ENCODE measurements at places on chromosomes 11 and 22.

DNA sequence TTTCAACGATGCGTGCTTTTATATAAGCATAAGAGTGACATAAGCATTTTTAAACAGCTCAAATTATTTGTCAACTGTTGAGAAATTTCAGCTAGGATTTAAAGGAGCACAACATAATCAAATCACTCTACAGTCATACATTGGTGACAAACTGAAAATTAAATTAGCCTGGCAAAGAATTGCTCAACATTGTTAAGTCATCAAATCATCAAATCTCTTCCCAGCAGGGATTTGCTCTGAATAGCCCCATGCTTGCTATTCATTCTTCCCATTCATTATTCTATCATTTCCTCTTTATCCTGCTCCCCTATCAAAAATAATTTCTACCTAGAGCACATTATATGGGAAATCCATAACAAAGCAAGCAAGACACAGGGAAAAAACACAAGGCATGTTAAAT is 198.7 kb upstream of the LUZP2 start:
- no peak for DNase-seq

- no peak for DNase-seq
These were observed 8.2 kb upstream of the ASCC2 start for GRCh38 chr22:29846290-29846689.

GRCh38 chr11:74839971-74840370 is 91.3 kb downstream of the RNF169 start:
- no peak for DNase-seq

GRCh38 chr11:122747351-122747781 is 90.9 kb upstream of the CRTAM start:
- no peak for DNase-seq

DNA sequence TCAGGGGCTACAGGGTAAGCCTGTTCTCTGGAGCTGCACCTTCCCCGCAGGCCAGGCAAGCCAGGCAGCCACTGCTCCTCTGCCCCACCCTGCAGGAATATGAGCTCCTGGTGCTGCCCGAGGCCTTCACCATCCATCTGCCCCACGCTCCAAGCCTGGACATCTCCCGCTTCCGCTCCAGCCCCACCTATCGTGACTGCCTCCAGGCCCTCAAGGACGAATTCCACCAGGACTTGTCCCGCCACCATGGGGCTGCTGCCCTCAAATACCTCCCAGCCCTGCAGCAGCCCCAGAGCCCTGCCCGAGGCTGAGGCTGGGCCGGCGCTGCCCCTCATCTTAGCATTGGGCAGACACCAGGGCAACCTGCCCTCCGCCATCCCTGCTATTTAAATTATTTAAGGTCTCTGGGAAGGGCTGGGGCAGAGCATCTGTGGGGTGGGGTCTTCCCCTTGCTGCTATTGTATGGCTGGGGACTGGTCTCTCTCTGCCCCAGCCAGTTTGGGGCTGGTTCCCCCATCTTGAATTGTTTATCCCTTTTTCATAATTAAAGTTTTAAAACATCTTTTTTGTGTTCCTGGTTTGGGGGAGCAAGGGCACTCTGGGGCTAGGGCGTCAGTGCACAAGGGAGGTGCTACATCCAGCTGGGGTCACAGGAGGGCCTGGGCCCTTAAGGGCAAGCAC is 6.2 kb downstream of the LARGE2 start:
- DNase-seq = no peak

- no peak for DNase-seq
These were observed 17.3 kb upstream of the HORMAD2 start for GRCh38 chr22:30062950-30063349.

DNA sequence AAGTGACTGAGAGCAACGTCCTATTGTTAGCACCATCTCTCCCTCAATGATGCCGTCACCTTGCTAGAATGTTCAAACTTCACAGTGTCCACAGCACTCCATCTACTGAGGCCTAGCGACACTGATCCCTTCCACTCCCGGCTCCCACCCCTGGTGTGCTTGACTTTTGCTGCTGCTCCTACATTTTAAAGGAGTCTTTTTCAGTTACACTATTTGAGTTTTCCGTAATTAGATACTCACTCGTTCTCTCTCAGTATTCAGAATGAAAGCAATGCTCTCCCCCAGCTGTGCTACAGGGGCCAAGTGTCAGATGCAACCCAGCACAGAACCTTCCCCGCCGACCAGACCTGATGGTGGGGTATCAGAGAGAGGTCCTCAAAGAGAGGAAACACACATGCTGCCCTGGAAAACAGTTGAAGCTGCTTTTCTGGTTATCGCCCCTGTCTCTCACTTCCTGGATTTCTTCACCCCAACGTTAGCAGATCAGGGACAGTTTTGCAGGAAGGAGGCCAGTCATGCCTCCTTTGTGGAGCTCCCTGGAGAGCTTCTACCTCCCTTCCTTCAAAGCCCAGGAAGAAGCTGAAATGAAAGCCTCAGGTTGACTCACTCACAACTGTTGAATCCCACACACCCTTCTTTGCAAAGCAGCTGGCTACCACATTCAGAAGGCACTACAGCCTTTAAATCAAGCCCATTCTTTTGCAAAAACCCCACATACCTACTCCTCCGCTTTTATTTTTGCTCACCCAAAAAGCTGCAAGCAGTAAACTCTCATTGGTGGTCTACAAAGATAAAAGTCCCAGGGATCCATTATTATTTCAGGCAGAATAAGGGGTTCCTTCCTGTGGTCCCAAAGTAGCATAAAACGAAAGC is 23.5 kb downstream of the LARGE1 start:
- no peak for DNase-seq

- no peak for DNase-seq
These were observed 405.6 kb downstream of the LRRC4C start for GRCh38 chr11:41053894-41054293.

DNA sequence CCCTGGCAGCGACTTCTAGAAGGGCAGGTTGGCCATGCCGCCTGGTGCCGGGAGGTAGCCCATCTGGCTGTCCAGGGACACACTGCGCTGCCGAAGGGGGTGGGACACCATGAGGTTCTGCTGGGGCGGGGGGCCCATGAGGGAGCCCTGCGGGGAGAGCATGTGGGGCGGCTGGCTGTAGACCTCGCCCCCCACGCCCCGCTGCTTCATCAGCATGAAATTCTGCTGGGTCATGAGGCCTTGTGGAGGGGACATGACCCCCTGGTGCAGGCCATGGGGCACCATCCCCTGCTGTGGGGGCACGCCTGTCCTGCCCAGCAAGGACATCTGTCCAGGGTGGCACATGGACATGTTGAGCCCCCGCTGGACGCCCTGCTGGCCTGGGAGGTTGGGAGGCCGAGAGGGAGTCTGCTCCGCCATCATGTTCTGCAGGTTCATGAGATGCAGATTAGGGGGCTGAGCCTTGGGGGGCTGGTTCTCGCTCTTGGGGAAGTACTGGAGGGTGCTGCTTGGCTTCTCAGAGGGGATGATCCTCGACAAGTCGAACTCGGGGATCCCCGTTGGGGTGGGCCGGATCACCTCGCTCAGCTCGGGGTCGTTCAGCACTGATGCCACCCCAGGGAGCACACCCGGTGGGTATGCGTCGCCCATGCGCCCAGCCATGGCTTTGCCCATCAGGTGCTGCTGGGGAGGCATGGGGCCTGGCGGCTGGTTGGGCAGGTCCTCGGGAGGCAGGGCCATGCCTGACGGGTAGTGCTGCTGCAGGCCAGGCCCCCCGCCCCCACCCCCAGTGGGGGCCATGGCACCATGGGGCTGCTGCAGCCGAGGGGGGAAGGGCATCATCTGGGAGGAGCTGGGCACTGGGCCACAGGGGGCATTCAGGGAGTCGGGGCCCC is 15.0 kb downstream of the CXCR5 start:
- no peak for DNase-seq

DNA sequence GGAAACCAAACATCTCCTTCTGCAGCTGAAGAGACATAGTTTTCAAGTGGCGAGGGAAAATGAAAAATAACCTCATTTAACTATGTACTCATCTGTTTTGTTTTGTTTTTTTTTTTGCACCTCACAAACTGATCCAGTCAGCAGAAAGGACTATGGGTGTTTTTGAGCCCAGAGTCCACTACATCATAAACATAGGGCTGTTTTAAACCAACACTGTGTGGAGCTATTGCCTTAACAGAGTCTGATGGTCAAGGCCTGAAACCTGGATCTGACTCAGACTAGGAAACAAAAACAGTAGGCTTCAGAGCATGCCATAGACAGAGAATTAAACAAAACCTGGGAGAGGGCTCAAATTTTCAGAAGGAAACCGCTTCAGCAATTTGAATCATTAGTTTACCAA is 99.3 kb upstream of the FSHB start:
- no peak for DNase-seq

DNA sequence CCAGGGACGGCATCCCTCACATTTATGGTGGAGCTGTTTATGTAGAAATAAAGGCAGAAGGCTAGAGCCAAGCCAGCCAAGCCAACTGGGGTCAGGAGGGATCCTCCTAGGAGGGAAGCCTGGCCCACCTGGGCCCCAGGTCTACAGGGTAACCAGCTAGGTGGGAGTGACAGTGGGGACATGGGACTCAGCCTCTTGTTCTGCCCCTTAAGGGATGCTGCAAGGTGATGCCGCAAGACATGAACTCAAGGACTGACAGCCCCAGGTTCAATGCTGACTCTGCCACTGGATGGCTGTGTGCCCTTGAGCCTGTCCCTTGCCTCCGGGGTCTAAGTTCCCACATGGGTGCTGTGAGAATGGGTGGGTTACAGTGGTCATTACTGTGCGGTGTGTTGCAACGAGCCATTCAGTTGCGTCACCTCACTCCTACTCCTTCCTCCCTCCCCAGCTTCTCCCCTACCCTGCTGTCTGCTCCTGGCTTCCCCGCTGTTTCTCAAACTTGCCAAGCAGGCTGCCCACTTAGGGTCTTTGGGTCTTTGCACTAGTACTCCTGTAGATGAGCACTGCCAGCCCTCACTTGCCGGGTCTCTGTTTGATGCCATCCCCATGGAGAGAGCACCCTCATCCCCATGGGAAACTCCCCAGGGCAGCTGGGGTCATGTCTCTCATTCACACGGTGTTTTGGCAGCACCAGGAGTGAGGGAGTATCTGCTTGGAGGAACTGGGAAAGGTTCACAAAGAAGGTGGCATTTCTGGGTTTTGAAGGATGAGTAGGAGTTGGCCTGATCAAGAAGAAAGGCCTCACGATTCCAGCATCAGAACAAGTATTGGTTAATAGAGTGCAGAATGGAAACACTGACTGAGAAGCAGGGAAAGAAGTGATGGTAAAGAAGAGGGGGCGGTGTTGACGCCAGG is 43.0 kb upstream of the RTL6 start:
- no peak for DNase-seq

DNA sequence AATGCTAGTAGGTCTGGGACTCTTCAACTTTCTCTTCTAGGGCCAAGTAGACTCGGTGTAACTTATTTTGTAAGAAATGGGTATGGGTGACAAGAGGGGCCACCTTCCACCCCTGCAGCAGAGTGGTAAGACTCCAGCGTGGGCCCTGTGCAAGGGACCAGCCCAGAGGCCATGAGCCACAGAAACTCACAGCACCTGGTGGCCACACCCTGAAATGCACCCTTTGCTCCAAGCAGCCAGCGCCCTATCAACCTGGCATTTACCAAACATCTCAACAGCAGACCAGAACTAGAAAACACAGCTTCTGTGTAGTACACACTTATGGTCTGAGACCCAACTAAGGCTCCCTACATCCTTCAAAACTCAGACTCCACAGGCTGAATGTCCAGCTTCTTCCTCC is 5.7 kb downstream of the CDCA5 start:
- DNase-seq = no peak

DNA sequence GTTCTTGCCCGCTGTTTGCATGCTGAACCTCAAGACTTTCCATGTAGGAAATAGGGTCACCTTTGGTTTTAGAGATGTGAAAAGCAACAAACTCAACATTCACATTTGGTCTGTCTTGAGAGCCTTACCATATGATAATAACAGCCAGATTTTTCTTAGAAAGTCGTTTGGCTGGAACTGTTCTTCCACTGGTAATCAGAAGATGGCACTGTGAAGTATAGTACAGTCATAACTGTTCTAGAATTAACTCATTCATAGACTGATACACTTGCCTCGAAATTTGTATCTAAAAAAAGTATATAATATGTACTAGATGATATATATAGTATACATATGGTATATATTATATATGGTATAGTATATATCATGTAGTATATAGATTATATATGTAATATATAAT is 12.3 kb downstream of the LUZP2 start:
- no peak for DNase-seq

GRCh38 chr22:24443668-24444067 is 16.3 kb downstream of the ADORA2A start:
- no peak for DNase-seq

DNA sequence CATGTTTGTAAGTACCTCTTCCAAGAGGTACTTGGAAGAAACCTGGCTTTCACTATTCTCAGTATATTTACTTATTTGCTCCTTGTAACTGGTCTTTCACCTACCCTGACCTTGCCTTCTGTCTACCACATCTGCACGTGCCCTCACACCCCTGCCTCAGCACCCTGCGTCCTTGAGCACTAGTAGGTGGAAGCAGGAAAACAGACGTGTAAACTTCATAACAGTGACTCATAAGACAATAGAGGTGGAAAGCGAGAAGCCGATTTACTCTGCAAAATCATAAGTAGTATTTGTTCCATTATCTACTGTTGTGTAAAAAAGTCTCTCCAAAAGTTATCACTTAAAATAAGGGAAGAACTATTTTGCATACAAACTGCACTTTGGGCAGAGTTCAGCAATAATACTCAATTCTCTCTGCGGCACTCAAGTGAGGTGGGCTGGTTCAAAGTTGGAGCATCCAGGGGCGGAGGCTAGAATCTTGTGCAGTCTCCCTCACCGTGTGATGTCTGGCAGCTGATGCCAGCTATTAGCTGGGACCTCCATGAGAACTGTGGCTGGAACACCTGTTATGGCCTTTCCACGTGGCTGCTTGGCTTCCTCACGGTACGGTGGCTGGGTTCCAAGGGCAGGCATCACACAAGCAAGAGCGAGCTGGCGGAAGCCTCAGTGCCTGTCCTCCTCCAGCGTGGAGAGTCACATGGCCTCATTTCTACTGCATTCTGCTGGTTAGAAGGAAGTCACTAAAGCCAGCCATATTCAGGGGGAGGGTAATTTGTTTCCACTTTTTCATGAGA is 30.4 kb downstream of the PACS1 start:
- DNase-seq = no peak

- DNase-seq = no peak
These were observed 33.4 kb downstream of the MN1 start for GRCh38 chr22:27768027-27768653.

DNA sequence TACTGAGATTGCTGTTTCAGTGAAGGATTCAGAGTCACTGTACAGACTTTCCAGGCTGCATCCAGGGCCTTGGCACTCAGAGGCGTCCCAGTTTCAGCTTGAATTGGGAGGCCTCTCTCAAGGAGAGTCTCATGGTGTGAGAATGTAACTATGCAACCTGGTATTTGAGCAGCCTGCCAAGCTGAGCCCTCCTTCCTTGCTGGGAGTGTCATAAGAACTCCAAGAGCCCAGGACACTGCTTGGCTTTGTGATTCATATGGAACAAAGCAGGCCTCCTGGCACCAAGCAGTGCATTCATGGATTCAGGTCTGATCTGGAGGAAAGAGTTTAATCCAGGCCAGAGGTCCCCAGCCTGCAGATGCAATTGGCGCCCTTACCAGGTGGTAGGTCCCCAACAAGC is 171.7 kb downstream of the DBX1 start:
- DNase-seq = no peak

DNA sequence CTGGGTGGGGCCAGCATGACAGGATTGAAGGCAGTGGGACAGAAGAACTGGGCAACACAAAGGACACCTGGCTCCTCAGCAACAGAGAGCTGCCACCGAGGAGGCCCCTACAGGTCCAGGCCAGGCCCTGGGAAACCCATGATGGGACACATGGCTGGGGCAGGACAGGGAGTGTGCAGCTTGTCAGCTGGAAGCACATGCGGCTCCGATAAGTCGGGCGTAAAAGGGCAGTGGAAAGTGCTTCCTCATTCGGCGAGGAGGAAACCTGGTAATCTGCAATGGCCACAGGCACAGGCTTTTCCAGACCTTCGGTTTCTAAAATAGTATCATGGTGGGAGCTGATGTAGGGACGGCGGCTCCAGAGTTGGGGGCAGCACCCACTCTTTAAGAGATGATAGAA is 16.5 kb downstream of the GNAZ start:
- no peak for DNase-seq

Data from omental fat pad (tissue), 4 donors.